GM23248 (cell line): ENCODE measurements at places on chromosomes 16 and 17. TPM values are rescaled to one million over a fixed set of nuclear protein-coding genes. Genes with fewer than 3 reads are reported as not detected.
A peak's percentile ranks its signal among the peaks of the same experiment; 100 is the strongest.

- H3K27me3 ChIP-seq: peaks cover 22% of the 10 kb centered on the region; the same call in 1 of the 2 replicates
- DNase-seq: no peak
- H3K4me3 ChIP-seq: no peak overlapping the region
Observed at GRCh38 chr17:63914471-63914870, 3.4 kb upstream of the CSHL1 start.

The PRSS8 gene
- not detected in 2 replicates for total RNA-seq

DNA sequence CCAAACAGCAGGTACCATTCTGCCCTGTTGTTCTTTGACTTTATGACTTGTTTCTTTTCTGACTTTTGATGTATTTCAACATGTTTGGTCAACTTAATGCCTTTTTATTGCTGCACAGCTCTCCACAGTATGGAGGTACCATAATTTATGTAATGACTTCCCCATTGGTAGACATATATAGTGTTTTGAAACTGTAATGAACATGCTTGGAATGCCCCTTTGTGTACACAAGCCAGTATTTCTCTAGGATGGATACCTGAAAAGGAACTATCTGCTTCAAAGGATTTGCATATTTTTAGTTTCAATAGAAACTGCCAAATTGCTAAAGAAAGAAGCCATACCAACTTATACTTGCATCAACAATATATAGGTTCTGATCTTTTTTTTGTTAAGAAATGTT lies 66.1 kb downstream of the NOG start:
- no peaks in the 10 kb centered on the region for H3K4me1 ChIP-seq
- no peak overlapping the region for H3K4me3 ChIP-seq
- H3K36me3 ChIP-seq: no peaks in the 10 kb centered on the region
- DNase-seq: no peak

The DRC3 gene
- 1.0 and 3.6 TPM in 2 replicates for total RNA-seq

GRCh38 chr17:78369791-78370381 lies 8.6 kb upstream of the PGS1 start:
- no peaks in the 10 kb centered on the region for H3K27me3 ChIP-seq
- peaks cover 10% of the 10 kb centered on the region for H3K4me1 ChIP-seq
- H3K4me3 ChIP-seq: no peak overlapping the region
- DNase-seq: no peak

The IL32 gene
- 0.76 TPM in 1 of 2 replicates, not detected in the other for total RNA-seq

The MGAT5B gene
- 0.11 TPM in 1 of 2 replicates, not detected in the other for total RNA-seq

- H3K36me3 ChIP-seq: no peaks in the 10 kb centered on the region
- peaks cover 24% of the 10 kb centered on the region for H3K27me3 ChIP-seq
- H3K4me3 ChIP-seq: no peak overlapping the region
- no peaks in the 10 kb centered on the region for H3K4me1 ChIP-seq
- H3K27ac ChIP-seq: no peak overlapping the region
- DNase-seq: peak; percentile 73
Observed at GRCh38 chr16:73878611-73879010, 418.0 kb upstream of the PSMD7 start.

The PERCC1 gene
- not detected in 2 replicates for total RNA-seq

The LPO gene
- not detected in 2 replicates for total RNA-seq

GRCh38 chr17:60047046-60047445 lies 31.7 kb downstream of the HEATR6 start:
- no peak for DNase-seq
- H3K27me3 ChIP-seq: no peaks in the 10 kb centered on the region
- peaks cover 54% of the 10 kb centered on the region; the same call in 1 of the 2 replicates for H3K36me3 ChIP-seq
- no peak overlapping the region for H3K27ac ChIP-seq
- H3K4me1 ChIP-seq: no peaks in the 10 kb centered on the region

- H3K36me3 ChIP-seq: no peaks in the 10 kb centered on the region
- no peaks in the 10 kb centered on the region for H3K27me3 ChIP-seq
- H3K27ac ChIP-seq: no peak overlapping the region
- no peak overlapping the region for H3K4me3 ChIP-seq
- H3K4me1 ChIP-seq: no peaks in the 10 kb centered on the region
Observed at GRCh38 chr16:61872778-61873119, 163.5 kb downstream of the CDH8 start.

- H3K4me1 ChIP-seq: no peaks in the 10 kb centered on the region
- no peaks in the 10 kb centered on the region for H3K27me3 ChIP-seq
- H3K4me3 ChIP-seq: no peak overlapping the region
- DNase-seq: peak; percentile 72
- no peaks in the 10 kb centered on the region for H3K36me3 ChIP-seq
Observed at GRCh38 chr17:4566785-4567184, 6.4 kb upstream of the GGT6 start.

- H3K27ac ChIP-seq: no peak overlapping the region
- no peaks in the 10 kb centered on the region for H3K36me3 ChIP-seq
- no peaks in the 10 kb centered on the region for H3K27me3 ChIP-seq
- DNase-seq: no peak
- H3K4me1 ChIP-seq: no peaks in the 10 kb centered on the region
- no peak overlapping the region for H3K4me3 ChIP-seq
Observed at GRCh38 chr16:7335991-7336634, 3.5 kb downstream of the RBFOX1 start.

- no peaks in the 10 kb centered on the region for H3K27me3 ChIP-seq
- no peak for DNase-seq
- H3K27ac ChIP-seq: no peak overlapping the region
Observed at GRCh38 chr17:63481488-63481870, 4.6 kb downstream of the ACE start.

The SPATA32 gene
- not detected in 2 replicates for total RNA-seq

DNA sequence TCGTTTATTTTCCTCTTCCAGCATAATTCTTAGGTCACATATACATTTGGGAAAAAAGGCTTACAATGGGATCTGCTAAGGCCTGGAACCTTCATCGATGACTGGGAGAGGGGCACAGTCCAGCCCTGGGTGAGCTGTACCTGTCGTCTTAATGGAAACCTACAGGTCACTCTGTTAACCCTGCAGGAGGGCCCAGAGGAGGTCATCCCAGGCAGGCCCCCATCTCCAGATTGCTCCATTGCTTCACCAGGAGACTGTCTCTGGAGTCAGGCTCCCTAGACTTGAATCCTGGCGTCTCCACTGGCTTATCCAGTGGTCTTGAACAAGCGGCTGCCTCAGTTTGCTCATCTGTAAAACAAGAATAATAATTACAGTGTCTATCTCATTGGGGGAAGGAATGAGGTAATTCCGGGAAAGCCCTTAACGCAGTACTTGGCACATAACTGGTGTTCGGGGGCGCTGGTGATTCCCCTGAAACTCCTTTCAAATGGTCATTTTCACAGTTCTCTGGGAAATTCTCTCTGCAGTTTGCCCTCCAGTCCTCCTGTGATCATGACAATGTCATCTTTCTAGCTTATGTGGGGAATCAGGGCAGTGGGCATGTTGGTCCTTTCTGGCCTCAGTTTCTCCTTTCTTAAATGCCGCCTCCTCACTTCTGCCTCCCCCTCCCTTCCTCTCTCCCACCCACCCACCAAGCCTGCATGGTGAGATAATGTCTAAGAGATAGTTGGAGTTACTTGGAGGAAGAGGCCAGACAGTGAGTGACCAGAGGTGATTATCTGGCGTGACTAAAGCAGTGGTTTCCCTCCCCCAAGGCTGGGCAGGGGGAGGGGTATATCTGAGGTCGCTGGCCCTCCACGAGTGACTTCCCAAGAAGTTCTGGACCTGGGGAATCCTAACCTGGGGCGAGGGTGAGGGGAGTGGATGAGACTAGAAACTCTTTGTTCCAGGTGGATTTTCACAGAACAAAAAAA lies 31.3 kb upstream of the TAC4 start:
- H3K4me1 ChIP-seq: no peaks in the 10 kb centered on the region
- DNase-seq: no peak
- H3K27ac ChIP-seq: no peak overlapping the region
- H3K36me3 ChIP-seq: no peaks in the 10 kb centered on the region
- H3K4me3 ChIP-seq: no peak overlapping the region
- H3K27me3 ChIP-seq: peaks cover 21% of the 10 kb centered on the region

GRCh38 chr17:76497979-76498875 lies 3.0 kb downstream of the RHBDF2 start:
- peak overlapping the region; percentile 57 for H3K27ac ChIP-seq
- no peaks in the 10 kb centered on the region for H3K27me3 ChIP-seq
- peak overlapping the region; percentile 34 for H3K4me3 ChIP-seq
- H3K4me1 ChIP-seq: peaks cover 14% of the 10 kb centered on the region

DNA sequence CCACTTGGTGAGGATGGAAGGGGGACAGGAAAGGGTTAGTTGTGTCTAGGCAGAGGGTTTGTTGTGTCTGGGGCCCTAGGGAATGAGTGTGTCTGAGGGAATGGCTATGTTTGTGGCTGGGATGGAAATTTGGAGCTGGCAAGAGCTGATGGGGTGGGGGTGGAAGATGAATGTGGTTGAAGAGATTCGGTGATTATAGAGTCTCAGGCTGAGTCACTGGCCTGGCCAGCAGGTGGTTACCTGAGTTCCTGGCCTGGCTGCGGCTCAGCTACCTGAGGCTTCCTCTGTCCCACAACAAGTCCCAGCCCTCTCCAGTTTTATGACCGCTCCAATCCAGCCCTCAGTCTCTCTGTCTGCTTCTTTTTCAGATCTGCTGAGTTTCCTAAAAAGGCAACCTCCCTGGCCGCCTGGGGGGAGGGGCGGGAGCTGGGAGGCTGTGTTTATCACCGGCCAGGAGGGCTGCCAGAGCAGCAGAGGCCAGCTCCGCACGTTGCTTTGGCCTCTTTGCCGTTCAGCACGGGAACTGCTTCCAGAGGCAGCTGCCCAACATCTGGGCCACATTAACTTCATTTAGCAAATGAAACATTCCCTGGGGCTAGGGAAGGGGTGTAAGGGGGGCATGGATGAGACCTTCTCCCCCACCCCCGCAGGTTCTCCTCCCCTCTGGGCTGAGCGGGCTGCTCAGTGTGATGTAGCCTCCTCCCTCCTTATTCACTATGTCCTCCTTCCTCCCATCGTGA lies 21.8 kb downstream of the ITGB3 start:
- peak; percentile 91 for DNase-seq
- H3K4me3 ChIP-seq: peak overlapping the region; percentile 11; the same call in 1 of the 2 replicates
- no peaks in the 10 kb centered on the region for H3K27me3 ChIP-seq
- no peaks in the 10 kb centered on the region for H3K36me3 ChIP-seq
- H3K4me1 ChIP-seq: peaks cover 54% of the 10 kb centered on the region

DNA sequence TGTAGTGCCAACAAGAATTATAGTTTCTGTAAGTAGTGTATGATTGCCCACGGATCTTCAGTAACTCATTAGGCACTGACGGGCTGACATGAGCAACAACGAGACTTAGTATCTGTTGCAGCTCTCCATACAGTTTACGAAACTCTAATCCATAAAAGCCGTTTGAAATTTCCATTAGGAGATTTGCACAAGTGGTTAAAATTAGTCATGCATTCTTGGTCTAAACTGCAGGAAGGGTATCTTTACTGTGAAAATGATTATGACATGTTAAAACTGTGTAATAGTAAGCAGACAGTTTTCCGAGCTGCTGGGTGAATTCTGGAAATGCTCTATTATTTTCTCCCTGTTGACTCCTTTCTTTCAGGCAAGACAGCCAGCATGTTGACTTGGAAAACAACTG lies 605.0 kb downstream of the WWOX start:
- no peaks in the 10 kb centered on the region for H3K4me1 ChIP-seq
- H3K4me3 ChIP-seq: no peak overlapping the region
- no peak overlapping the region for H3K27ac ChIP-seq
- no peak for DNase-seq
- H3K27me3 ChIP-seq: no peaks in the 10 kb centered on the region

DNA sequence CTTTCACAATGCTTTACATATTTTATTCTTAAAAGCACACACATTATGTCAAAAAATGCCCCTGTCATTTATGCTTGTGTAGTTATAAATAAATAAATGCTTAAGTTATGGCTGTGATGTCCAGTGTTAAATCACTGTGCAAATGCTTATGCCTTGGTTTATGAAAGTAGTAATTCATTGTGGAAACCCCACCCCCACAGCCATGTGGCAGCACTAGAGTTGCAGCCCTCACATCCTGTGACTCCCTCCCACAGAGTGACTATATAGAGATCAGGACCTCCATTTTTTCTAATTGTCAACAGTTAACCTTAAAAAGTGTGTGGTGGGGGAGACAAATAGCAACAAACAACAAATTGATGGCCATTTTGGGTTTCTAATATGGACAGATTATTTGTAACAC lies 2.4 kb downstream of the SKAP1 start:
- peak; percentile 4 for DNase-seq
- no peak overlapping the region for H3K4me3 ChIP-seq
- no peaks in the 10 kb centered on the region for H3K36me3 ChIP-seq
- peaks cover 40% of the 10 kb centered on the region for H3K27me3 ChIP-seq
- no peak overlapping the region for H3K27ac ChIP-seq
- H3K4me1 ChIP-seq: no peaks in the 10 kb centered on the region

- H3K27me3 ChIP-seq: no peaks in the 10 kb centered on the region
- no peaks in the 10 kb centered on the region for H3K36me3 ChIP-seq
- peaks cover 4% of the 10 kb centered on the region; the same call in 1 of the 2 replicates for H3K4me1 ChIP-seq
- no peak overlapping the region for H3K4me3 ChIP-seq
- no peak overlapping the region for H3K27ac ChIP-seq
Observed at GRCh38 chr17:17671369-17672129, 9.7 kb upstream of the RAI1 start.

DNA sequence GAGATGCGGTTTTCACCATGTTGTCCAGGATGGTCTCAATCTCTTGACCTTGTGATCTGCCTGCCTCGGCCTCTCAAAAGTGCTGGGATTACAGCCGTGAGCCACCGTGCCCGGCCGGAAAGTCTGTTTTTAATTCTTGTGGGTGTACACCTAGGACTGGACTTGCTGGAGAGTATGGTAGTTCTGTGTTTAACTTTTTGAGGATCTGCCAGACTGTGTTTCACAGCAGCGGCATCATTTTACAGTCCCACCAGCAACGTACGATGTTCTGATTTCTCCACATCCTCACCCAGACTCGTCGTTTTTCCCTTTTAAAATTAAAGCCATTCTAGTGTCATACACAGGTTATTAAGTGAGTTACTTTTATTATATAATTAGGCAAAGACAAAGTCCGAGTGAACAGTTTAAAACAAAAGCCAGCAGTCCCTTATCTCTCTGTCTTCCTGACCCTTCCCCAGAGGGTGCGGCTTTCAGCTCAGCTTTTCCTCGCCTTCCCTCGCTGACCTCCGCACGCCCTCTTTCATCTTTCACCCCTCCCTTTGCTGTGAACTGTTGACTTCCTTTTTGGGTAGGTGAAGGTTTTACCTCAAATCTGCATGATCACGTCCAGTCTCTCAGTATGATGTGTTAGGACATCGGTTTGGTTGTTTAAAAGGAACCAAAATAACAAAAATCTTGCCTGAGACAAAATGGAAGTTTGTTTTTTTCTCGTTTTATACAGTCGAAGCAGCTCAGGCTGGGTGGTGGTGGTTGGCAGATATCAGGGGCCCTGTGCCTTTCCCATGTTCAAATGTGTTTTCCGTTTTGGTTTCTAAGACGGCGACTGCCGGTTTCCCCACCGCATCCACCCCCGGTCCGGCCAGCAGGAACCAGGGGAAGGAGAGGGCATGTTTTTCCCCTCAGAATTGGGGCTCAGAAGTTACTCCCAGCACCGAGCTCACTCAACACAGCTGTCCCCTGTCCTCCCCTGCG lies 18.0 kb downstream of the FAM234A start:
- H3K36me3 ChIP-seq: peaks cover 7% of the 10 kb centered on the region; the same call in 1 of the 2 replicates
- no peaks in the 10 kb centered on the region for H3K27me3 ChIP-seq
- no peak overlapping the region for H3K4me3 ChIP-seq
- H3K27ac ChIP-seq: no peak overlapping the region
- no peaks in the 10 kb centered on the region for H3K4me1 ChIP-seq
- DNase-seq: no peak
